KG1 (cell line): ENCODE measurements at places on chromosomes 3 and 15.

GRCh38 chr3:102400766-102401165 is 34.0 kb upstream of the ZPLD1 start:
- DNase-seq: no peak

GRCh38 chr3:15360788-15361493 is 28.6 kb upstream of the SH3BP5 start:
- no peak for DNase-seq

GRCh38 chr15:100141311-100142001 is 200.3 kb downstream of the ADAMTS17 start:
- DNase-seq: no peak

DNA sequence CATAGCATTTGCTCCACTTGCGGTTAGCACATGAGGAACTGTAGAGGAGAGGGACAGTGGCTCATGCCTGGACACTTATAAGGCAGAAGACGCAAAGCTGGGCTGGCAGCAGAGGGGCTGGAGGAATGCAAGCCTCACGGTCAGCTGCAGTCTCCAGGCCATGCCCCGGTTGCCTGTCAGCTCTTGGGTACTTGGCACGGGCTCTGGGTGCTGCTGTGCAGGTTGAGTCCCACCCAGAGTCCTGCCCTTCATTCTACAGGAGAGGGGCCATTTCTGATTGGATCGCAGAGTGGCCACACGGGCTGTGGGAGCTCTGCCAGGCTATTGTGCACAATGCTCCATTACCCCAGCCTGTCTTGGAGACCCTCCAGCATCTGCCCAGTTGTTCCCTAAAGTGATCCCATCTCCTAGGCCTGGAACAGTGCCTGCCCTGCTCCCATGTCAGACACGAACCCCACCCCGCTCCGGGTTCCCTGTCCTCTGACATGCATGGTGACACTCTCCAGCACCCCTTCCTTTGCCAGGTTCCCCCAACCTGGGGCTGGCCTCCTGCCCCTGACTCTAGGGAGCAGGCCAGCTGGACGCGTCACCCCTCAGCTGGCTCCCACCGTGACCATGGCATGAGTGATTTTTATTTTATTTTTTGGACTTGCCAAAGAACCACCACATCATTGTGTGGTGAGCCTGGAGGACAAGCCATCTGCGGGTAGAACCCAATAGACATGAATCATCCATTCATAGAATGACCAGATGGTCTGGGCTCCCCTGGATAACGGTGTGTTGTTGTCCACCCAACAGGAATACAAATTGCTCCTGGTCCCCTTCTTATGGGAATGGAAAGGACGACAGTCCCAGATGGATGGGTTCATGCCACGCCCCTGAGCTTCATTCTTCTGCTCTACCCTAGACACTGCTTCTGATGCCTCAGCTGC is 51.0 kb upstream of the KLF13 start:
- no peak for DNase-seq

GRCh38 chr3:38455639-38456430 is 2.1 kb downstream of the ACVR2B start:
- DNase-seq: no peak
